ENCODE measurements at places on chromosomes 7 and 10.

DNA sequence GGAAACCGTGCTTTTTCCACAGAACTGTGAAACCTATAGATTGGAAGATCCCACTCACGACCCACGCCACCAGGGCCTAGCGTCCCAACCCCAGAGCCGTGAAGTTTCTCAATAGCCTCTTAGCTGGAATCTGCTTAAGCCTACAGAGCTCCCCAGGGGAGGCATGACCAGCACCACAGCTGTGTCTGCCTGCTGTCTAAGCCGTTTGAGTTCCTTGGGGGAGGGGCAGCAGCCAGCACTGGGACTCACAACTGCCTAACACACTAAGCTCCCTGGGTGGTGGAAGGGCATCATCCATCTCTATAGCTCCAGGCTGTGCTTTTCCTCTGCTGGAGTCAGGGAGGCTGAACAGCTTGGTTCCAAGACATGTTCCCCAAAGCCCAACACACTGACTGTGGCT, 26.0 kb upstream of the TMEM140 start:
- DNase-seq, result no peak

- no peak for DNase-seq
These were observed 24.0 kb upstream of the PCGF5 start for GRCh38 chr10:91196268-91197048.

GRCh38 chr10:132609211-132609610, 71.6 kb downstream of the INPP5A start:
- no peak for DNase-seq

- no peak for DNase-seq
These were observed 51.3 kb upstream of the KLF6 start for GRCh38 chr10:3836222-3836820.

GRCh38 chr10:95234951-95235350, 40.9 kb downstream of the ACSM6 start:
- DNase-seq, result no peak

DNA sequence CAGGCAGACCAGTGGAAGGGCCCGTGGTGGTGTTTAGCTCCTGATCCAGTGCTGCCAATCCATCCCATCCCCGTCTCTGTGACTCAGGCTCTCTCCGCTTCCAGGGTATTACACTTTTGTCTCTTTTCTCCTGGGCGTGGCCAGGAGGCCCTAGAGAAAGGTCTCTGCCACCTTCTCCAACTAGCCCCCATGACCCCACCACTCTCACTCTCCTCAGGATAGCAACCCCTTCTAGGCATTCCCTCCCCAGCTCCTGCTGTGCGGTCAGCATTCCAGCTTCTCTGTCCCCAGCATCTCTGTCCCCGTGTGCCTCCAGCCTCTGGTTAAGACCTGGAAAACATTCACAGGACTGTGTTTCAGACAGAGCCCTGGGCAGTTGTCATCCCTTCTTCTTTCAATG, 36.2 kb upstream of the R3HCC1L start:
- DNase-seq, result no peak

GRCh38 chr10:98138031-98138430, 3.6 kb downstream of the R3HCC1L start:
- DNase-seq, result no peak

DNA sequence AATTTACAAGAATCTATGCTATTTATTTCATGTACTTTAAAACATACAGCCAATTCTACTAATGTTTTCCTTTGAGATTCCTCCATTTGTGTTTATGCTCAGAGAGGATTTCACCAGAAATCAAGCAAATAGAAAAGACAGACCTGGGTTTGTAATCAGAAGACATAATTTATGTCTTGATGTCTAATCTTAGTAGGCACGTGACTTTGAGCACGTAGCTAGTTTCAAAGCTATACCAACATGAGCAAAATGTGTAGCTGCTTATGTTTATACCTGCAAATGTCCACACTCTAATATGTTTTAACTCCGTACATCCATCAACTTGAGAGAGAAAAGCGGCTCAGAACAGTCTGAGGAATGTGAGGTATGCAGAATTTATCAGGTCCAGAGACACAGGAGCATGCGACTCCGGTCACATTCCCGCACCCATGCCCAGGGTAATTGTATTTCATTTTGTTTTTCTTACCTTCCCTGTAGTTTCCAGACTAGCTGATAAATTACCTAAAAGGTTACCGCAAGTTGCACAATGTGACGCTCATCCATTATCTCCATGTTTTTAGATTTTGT, 40.0 kb downstream of the SVOPL start:
- DNase-seq, result no peak

DNA sequence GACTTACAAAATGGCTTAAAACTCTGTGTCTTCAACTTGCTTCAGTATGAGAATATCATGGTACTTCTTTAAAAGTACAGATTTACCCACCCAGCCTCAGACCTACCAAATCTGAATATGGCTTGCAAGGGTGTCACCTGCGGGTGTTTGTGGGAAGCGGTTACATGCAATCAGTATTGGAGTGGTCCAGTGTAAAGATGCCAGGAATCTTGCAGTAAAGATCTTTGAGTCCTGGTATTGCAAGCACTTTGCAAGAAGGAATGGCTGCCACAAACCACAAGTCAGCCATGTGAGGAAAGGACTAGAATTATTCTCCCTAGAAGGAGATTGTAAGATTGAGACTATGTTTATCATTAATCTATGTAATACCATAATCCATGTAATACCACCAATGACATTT, 115.1 kb downstream of the PON1 start:
- no peak for DNase-seq

GRCh38 chr10:78768041-78768835, 300.5 kb upstream of the ZMIZ1 start:
- no peak for DNase-seq

DNA sequence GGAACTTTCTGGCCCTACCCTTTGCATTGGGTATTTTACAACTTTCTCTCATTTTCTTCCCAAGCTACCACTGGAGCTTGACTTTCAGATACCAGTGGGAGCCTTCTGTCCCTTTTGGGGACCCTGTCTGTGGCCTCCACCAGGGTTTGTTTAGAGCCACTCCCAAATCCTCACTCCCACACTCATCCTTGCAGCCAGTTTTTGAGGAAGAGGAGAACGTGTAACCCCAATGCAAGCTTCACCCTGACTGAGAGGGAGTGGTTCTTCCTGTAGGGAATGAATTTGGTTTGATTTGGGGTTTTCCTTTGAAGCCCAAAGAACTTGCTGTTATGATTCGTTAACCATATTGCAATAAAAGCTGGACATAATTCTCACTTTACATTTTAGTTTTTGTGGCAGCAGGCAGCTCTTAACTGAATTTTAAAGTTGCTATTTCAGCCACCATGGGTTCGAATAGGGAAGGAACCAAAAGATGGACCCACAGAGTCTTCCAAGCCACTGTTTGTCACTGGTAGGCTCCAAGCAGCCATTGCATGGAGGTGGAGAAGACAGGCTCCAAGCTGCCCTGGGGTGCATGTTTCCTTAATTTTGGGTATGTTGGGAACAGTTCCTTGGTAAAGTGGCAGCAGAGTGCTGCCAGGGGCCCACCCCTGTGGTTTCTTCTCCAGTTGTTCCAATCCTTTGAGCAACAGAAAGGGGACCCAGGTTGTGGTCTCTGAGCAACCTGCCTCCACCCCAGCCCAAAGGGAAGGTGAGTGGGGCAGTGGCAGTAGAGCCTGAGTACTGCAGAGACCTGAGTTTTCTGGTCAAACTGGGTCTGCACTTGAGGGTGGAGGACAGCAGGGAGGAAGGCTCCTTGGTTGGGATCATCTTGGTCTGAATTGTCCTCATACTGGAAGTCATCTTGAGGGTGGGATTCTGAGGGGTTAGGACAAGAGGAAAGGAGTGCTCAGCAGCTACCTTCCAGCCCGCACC, 5.1 kb downstream of the EVX1 start:
- DNase-seq, result no peak

DNA sequence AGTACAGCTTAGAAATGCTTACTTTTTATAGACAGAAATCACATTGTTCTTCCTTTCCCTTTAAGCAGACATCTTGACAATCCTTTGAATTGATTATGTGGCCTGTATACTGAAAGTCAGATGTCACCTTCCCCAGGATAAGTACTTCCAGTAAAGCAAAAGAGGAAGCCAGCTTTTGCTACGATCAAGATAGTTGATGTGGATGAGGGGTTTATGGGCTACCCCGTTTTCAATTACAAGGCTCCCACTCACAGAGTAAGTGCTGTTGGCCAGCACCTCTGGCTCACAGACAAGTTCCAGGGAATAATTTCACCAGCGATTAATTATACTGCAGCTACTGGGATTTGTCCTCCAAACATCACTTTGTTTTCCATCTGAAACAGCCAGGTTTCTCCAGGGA, 95.1 kb upstream of the SAMD8 start:
- DNase-seq, result no peak

GRCh38 chr7:91843831-91844230, 36.7 kb downstream of the MTERF1 start:
- DNase-seq, result no peak

GRCh38 chr7:155293721-155294510, 3.8 kb upstream of the INSIG1 start:
- no peak for DNase-seq

DNA sequence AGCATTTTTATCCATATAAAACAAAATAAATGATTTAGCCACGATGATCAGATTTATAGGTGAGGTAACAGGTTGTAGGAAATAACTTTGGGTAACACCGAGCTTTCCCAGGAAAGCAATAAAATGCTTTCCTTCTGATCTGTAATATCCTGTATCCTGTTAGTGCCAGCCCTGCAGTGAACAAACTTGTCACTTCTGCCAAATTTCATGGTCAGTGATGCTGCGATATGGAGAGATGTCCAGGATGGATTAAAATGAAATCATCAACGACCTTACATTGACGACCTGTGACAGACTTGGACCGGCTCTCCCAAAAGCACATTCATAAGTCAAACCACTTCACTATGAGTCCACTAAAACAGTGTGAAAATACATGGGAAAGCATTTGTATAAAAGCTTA, 608.0 kb upstream of the NRP1 start:
- no peak for DNase-seq

DNA sequence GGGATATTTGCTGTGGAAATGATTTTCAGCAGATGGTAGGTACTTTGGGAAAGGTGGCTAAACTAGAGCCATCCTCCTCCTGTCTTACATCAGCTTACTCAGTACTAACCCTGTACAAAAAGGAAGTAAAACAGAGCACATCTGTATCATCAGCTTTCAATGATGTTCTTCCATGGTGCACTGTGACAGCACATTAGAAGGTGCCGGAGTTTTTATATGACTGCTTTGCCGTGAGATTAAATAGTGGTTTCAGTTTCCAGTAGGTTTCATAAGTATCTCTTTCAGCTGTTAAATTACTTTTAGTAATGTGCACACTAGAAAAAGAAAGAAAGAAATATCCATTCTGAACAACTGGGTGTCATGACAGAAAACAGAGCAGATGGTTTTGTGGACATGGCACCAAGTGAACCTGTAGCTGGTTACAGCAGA, 86.5 kb downstream of the ARID5B start:
- no peak for DNase-seq

DNA sequence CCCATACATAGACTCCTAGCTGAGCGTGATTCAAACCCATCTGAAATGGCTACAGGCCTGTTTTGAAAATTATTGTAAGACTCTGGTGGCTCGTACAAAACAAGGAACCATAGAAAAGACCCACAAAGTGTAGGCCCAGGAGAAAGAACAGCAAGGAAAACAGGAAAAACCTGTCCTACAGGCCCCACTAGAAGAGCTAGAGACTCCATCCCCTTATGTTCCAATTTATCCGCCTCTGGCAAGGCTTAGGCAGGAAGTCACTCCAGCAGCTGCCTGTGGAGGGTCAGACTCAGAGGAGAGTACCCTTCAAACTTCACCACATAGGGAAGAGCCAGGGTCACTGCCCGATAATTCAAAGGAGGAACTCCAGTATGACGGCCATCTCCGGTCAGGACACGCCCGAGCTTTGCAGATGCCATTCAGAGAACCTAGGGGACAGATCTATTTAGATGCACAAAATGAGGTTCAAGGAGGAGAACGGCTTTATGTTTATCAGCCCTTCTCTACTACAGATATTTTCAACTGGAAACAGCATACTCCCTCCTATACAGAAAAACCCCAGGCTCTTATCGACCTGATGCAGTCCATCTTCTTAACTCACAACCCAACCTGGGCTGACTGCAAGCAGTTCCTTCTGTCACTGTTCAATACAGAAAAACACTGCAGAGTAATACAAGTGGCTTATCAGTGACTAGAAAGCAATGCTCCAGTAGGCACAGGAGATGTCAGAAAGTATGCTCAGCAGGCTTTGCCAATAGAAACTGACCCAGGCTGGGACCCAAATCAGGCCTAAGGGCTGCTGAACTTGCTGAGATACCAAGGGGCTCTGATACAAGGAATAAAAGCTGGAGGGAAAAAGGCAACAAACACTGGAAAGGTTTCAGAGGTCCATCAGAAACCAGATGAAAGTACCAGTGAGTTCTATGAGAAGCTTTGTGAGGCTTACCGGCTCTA, 8.6 kb upstream of the ZNF33B start:
- DNase-seq, result no peak

DNA sequence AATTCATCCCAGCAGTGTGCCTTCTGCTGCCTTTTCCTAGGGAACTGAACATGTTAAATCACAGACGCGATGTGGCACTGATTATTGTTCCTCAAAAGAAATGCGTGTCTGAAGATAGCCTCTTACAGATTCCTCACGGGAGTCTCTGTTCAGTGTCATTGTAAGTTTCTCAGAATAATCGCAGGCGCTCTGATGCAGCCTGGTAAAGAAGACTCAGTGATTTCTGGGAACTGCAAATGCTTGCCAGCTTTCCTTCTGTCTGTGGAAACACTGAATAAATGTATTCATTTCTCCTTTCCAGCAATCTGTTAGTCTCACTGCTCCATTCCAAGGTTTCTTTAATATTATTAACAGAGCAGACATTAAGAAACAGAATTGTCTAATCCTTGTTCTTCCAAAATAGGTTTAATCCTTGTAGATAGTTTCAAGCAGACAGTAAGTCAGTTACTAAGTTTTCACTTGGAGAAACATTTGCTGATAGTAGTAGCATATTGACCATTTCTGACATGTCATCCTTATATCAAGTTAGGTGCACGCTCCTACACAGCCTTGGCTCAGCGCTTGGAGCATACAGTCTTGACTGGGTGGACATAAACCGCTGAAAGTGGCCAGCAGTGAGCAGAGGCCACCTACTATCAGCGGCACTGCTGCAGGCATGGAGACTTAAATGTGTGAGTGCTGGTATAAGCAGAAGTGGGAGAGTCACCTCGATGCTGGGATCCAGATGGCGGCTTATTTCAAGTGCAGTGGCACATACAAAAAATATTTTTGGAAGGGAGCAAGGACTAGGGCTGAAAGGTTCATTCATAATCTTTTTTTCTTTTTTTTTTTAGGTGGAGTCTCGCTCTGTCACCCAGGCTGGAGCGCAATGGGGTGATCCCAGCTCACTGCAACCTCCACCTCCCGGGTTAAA, 27.7 kb downstream of the MMRN2 start:
- DNase-seq, result no peak

- DNase-seq, result no peak
These were observed 64.0 kb upstream of the CDK1 start for GRCh38 chr10:60714233-60714632.

Measured in amygdala (tissue), 56 donors.